ENCODE measurements at places on chromosomes 11 and 22.

- no peak for DNase-seq
Observed at GRCh38 chr11:106989078-106989455, 29.2 kb downstream of the GUCY1A2 start.

DNA sequence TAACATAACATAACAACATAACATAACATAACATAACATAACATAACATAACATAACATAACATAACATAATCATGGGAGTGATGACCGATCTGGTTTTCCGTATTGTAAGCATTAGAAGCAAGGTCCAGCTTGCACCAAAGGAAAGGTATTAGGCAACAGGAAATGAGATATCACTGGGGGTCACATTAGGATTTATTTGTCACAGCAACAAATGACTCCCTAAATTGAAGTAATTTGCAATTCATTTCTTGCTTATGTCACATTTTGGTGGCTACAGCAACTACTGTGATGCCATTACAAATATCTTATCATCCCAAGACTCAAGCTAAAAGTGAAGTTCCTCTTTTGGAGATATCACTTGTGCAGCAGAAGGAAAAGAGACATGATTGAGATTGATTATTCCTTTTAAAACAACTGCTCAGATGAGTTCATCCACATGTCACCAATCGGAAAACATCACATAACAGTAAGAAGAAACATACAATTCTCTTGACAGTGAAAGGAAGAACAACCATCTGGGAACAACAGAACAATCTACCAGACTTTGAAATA is 1331.1 kb upstream of the RAG2 start:
- no peak for DNase-seq

- DNase-seq, result no peak
Observed at GRCh38 chr11:65317025-65317786, 2.5 kb downstream of the CDC42EP2 start.

GRCh38 chr11:61532134-61533038 is 23.8 kb downstream of the LRRC10B start:
- peak; percentile 57 for DNase-seq

DNA sequence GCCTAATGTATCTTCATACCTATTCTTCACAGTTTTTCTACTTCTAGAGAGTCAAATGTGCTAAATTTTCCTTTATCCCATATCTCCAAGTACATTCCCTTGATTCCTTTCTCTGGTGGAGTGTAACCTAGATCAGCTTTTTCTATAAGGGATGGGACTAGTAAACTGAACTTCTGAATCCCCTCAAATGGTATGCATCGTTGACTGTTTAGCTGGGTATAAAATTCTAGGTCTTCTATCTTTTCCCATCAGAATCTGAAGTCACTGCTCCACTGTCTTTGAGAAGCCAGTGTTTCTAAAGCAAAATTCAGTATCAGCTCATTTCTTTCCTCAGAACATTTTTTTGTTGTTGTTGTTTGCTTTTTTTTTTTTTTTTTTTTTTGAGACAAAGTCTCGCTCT is 1256.8 kb downstream of the BRD1 start:
- no peak for DNase-seq

DNA sequence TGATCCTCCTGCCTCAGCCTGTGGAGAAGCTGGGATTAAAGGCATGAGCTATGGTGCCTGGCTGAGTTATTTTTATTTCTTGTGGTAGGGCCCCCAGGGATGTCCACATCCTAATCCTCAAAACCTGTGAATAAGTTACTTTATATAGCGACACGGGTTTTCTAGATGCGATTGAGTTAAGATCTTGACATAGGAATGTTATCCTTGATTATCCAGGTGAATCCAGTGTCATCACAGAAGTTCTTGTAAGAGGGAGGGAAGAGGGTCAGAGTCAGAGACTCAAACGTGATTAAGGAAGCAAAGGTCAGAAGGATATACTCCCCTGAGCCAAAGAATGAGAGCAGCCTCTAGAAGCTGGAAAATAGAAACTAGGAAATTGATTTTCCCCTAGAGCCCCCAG is 117.8 kb downstream of the INSC start:
- DNase-seq, result no peak

DNA sequence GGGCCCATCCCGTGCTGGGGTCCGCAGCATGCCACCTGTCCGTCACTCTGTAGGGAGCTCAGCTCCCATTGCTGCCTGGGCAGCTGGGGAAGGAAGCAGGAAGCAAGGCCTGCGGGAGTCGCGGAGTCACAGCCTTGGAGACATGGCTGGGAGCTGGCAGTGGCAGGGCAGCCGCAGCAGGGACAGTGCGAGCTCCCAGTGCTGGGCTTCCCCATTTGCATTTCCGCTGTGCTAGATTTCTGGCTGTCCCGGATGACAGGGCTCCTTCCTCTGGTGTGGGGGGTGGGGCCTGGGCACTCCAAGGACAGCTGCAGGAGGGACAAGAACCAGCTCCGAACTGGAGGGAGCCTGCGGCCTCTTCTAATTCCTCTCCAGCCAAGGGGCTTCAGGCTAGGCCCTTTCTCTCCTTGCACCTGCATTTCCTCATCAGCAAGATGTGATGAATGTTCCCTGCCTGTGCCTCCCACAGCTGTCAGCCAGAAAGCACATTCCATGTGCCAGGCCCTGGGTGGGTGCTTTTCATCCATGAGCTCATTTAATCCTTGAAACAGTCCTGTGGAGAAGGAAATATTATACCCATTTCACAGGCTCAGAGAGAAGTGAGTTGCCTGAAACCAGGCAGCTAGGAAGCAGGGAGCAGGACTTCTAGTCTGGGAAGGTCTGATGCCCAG is 48.0 kb downstream of the MYO7A start:
- no peak for DNase-seq

GRCh38 chr11:134700101-134700640 is 288.1 kb upstream of the B3GAT1 start:
- no peak for DNase-seq

GRCh38 chr22:19970031-19970478 is 28.4 kb upstream of the TXNRD2 start:
- DNase-seq, result no peak

- DNase-seq, result peak; percentile 25
Observed at GRCh38 chr11:122108192-122108799, 7.7 kb downstream of the BLID start.

- no peak for DNase-seq
Observed at GRCh38 chr22:30864441-30865420, 103.8 kb downstream of the MORC2 start.

DNA sequence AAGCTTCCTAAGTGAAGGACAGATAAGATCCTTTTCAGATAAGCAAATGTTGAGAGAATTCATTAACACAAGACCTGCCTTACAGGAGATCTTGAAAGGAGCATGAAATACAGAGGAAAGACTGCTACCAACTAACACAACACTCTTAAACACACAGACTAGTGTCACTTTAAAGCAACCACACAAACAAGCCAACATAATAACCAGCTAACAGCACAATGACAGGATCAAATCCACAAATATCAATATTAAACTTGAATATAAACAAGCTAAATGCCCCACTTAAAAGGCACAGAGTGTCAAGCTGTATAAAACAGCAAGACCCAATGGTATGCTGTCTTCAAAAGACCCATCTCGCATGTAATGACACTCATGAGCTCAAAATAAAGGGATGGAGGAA is 70.8 kb upstream of the HMGXB4 start:
- DNase-seq, result no peak

DNA sequence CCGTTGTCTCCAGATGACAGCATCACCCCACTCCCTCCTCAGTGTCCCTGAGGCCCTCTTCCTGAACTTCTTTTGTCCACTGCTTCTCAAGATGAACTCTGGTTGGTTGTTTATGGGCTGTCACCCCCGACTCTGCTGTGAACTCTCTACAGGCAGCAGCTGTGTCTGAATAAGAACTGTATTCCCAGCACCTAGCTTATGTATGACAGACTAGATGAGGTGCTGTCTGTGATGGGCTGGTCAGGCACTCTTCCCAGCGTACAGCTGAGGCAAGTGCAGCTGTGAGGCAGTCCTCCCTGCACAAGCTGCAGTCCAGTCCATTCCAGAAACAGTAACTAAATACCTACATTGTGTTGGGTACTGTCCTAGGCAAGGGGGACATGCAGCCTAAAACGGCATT is 111.4 kb upstream of the PITPNB start:
- no peak for DNase-seq

- DNase-seq, result no peak
Observed at GRCh38 chr11:18615628-18616392, 16.2 kb downstream of the MISFA start.

DNA sequence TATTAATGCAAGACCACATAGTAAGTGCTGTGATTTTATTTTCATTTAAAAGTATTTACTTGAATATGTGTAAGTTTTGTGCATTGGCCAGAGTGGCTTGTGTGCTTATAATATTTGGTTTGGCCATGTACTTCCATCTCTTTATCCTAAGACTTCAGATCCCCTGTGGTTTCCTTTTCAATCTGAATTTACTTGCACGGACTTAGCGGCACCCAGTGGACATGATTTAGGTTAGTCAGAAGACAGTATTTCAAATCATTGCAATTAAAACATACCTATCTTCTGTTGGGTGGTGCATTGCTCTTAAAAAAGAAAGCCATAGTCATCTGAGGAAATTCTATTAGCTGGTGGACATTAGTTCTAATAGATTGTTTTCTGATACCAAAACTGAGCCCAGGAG is 30.7 kb downstream of the PIWIL4 start:
- no peak for DNase-seq

DNA sequence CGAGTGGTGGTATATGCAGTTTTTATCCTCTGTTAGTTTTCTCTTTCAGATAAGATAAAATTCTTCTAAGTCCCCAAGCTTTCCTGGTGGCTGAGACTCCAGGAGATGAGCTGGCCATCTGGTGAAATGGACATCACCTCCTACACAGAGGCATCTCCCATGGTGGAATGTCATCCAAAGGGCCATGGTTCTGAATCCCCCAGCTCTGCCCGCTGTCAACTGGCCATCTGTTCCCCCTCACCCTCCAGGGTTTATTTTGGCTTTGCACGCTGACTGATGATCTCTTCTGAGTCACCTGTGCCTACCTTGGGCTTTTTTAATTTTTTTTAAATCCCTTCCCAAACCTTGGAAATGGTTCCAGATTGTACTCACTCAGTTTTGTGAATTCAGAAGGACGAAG is 142.2 kb downstream of the HIPK3 start:
- DNase-seq, result no peak

- DNase-seq, result no peak
Observed at GRCh38 chr11:123671534-123671933, 17.1 kb upstream of the SCN3B start.

- DNase-seq, result no peak
Observed at GRCh38 chr11:29913352-29913751, 103.5 kb downstream of the KCNA4 start.

GRCh38 chr11:120134106-120134930 is 3.6 kb downstream of the TRIM29 start:
- DNase-seq, result no peak

DNA sequence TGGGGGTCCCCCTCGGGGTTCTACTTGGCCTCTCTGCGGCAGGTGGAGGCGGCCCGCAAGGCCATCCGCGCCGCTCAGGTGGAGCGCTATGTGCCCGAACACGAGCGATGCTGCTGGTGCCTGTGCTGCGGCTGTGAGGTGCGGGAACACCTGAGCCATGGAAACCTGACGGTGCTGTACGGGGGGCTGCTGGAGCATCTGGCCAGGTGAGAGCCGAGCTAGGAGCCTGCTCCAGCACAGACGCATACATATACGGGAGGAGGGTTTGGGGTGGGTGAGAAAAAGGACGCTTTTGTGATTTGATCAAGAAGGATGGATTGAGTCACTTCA is 415 bp downstream of the CENATAC start:
- peak; percentile 31 for DNase-seq

- DNase-seq, result peak; percentile 31
Observed at GRCh38 chr22:35437049-35437448, 37.1 kb downstream of the MCM5 start.

- peak; percentile 59 for DNase-seq
Observed at GRCh38 chr22:46737976-46738646, at the start of gene CERK. CERK (minus strand) TSS chr22:46738252; CDS start chr22:46738148, 104 bp downstream.

- no peak for DNase-seq
Observed at GRCh38 chr22:32043391-32043790, 330 bp downstream of the SLC5A1 start.

DNA sequence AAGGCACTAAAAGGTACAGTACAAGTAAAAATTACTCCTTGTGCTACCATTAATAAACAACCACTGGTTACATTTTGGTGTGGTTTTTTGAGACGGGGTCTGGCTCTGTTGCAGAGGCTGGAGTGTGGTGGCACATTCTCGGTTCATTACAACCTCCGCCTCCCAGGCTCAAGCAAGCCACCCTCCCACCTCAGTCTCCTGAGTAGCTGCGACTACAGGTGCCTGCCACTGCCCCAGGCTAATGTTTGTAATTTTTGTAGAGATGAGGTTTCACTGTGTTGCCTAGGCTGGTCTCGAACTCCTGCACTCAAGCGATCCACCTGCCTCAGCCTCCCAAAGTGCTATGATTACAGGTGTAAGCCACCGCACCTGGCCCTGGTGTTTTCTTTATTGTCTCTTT is 20.8 kb downstream of the TAF1D start:
- DNase-seq, result no peak

GRCh38 chr11:88418508-88418907 is 81.0 kb upstream of the CTSC start:
- DNase-seq, result no peak

DNA sequence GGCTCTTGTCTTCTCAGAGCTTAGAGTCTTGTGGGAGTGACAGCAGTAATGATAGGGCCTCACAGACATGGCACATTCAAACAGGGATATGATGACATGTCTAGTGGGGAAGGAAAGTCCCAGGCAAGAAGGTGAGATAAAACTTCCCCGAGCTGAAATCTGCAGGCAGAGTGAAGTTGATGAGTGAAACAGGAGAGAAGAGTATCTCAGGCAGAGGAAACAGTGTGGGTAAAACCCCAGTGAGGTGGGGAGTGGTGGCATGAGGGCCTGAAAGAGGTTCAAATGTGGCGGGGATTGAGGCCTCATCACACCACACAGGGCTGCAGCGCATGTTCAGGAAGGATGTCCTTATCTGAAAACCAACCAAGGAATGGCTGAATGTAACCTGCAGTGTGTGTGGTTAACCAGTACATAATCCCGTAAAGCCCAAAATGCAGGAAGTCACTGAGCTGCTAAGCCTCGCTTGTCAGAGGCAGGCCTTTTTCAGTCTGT is 153.8 kb upstream of the E2F8 start:
- peak; percentile 28 for DNase-seq

Data from activated CD8-positive, alpha-beta T cell treated with anti-CD3 and anti-CD28 coated beads, Interleukin-2, amount 10 ng/mL, durations not matched to agents 7 days and 5 days (primary cell).